ENCODE measurements at places on chromosomes 13 and 19. TPM values are rescaled to one million over a fixed set of nuclear protein-coding genes. Genes with fewer than 3 reads are reported as not detected.

The DZIP1 gene
- total RNA-seq: 18.1 TPM

The FPR2 gene
- not detected for total RNA-seq

The SYNGR4 gene
- not detected for total RNA-seq

The SMIM44 gene
- total RNA-seq: not detected

The PPP1R13L gene
- total RNA-seq: 0.93 TPM

The DDA1 gene
- 81.2 TPM for total RNA-seq

The ZNF709 gene
- total RNA-seq: 8.7 TPM

DNA sequence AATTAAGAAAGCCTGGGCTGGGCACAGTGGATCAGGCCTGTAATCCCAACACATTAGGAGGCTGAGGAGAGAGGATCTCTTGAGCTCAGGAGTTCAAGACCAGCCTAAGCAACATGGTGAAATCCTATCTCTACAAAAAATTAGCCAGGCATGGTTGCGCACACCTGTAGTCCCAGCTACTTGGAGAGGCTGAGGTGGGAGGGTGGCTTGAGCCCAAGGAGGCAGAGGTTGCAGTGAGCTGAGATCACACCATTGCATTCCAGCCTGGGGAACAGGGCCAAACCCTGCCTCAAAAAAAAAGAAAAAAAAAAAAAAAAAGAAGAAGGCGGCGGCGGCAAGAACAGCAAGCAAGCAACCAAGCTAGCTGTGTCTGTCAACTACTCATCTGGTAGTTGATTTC, 26.7 kb downstream of the TSC22D1 start:
- DNase-seq: no peak

- DNase-seq: no peak
Measured at GRCh38 chr13:33033051-33033812, 17.0 kb downstream of the KL start.

GRCh38 chr13:30147421-30147820, 159.9 kb downstream of the KATNAL1 start:
- no peak for DNase-seq

- no peak for DNase-seq
Measured at GRCh38 chr19:55697069-55697440, 22.0 kb downstream of the EPN1 start.

DNA sequence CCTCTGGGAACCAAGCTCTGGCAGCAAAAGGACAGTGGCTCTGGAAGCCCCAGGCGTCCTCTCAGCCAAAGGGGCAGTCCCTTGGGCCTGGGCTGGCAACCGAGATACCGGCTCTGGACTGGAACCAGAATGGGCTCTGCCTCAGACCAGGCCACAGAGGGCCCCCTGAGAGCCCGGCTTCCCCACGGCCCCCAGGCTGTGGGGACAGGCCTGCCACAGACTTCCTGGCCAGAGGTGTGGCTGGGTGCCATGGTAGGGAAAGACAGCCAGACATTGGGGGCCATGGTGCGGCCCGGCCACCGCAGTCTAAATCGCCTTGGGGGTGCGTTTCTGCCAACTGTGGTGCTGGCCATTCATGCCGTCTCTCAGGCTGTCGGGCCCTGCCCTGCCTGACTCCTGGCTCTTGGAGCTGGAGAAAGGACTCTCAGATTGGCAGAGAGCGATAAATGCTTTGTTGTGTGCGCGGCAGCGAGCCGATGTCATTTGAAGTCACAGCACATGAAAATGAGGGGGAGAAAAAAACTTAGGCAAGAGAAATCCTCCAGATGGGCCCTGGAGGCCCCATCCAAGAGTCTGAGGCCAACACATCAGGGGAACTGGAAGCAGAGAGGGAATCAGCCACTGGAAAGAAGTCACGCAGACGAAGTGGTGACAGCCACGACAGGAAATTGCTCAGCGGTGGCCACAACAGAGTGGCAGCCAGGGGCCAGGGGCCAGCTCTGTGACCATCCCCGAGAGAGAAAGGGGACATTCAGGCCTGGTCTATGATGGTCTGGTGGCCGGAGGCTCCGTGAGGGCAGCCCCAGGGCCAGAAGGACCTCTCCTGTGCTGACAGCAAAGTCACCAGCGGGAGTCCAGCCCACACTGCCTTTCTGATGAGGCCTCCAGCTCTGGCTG, 26.5 kb downstream of the SH3GL1 start:
- DNase-seq: no peak
